ENCODE measurements at places on chromosomes 11 and 22. TPM values are rescaled to one million over a fixed set of nuclear protein-coding genes. Genes with fewer than 3 reads are reported as not detected.

DNA sequence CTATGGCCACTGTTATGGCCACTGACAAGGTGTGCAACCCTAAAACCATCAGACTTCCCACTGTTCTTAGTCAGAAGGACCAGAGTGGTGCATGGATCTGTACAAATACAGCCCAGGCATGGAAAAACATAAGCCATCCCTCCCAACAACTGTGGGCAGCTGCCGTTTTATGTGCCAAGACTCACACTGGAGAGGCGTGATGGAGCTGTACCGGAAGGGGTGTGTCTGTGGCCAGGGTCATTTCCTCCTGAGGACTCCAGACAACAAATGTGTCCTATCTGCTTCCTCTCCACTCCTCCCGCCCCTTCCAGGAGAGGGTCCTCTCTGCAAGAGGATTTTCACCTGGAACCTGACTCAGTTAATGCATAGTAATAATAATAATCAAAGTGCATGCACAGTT lies 29.5 kb downstream of the KCNJ1 start:
- DNase-seq, result no peak

- DNase-seq, result no peak
Measured at GRCh38 chr22:35749808-35750207, 32.1 kb downstream of the APOL5 start.

DNA sequence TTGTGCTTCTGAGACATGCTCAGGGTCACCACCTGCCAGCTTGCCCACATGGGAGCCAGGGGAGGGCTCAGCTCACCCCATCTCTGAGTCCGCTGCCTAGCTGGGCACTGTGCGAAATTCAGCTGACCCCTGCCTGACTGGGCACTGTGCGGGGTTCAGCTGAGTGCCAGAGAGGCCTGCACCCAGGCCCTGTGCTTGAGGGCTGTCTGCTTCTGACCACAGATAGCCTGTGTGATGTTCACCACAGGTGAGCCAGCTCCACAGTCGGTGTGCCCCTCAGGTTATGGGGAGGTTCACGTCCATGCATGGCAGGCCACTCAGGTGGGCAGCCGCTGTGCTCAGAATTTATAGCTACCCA lies 84.5 kb upstream of the SUSD2 start:
- peak; percentile 76 for DNase-seq

Gene INSC
- not detected for total RNA-seq
